ENCODE measurements at places on chromosomes 16 and 17. TPM values are rescaled to one million over a fixed set of nuclear protein-coding genes. Genes with fewer than 3 reads are reported as not detected.
A peak's percentile ranks its signal among the peaks of the same experiment; 100 is the strongest.

The WDR81 gene
- total RNA-seq: 20.5 TPM

The G6PC1 gene
- total RNA-seq: not detected

The ADCY9 gene
- 10.5 TPM for total RNA-seq

The CENPN gene
- total RNA-seq: 68.9 TPM

The GAN gene
- 11.9 TPM for total RNA-seq

The NPIPA7 gene
- 7.2 TPM for total RNA-seq

The TBC1D3I gene
- total RNA-seq: 0.81 TPM

The OTOA gene
- total RNA-seq: not detected

The ITGB4 gene
- 448 TPM for total RNA-seq

DNA sequence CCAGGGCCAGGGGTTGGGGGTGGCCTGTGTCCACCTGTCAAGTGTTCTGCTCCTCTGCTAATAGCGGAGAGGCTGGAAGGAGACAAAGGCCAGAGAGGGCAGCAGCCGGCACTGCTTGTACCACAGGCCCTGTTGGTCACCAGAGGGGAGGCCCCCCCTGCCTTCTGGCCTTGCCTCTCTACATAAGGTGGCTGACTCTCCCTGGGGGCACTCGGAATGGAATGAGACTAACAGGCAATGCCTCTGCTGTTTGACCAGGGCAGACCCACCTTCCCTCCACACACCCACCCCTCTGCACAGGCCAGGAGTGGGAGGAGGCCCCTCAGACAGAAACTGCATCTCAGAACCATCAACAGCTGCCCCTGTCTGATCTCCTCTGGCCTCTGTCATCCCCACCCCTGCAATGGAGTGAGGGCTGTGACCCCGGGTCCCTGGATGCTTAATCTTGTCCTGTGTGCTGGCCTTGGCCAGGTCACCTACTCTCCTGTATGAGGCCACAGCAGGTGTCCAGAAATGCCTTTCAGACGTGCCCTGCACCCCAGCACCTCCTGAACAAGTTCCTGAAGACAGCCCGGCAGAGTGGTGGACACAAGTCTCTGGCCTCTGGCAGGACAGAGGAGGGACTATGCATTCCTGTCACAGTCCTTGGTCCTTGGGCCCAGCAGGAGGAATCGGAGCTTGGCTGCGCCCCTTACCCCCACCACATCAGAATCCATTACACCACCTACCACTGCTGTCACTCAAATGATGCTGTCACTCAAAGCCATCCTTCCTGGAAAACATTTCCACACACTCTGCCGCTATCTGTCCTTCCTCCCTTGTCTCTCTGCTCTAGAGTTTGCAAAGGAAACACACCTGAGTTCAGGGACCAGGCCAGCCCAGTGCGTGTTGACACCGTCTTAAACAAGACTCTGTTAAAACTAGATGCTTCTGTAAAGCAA is 107.5 kb upstream of the ZNF750 start:
- no peaks in the 10 kb centered on the region for H3K27me3 ChIP-seq
- H3K4me3 ChIP-seq: no peak overlapping the region
- no peak overlapping the region for H3K27ac ChIP-seq
- H3K36me3 ChIP-seq: 0 out of 2 replicates have a peak, but pooled peaks cover 9% of the 10 kb centered on the region

DNA sequence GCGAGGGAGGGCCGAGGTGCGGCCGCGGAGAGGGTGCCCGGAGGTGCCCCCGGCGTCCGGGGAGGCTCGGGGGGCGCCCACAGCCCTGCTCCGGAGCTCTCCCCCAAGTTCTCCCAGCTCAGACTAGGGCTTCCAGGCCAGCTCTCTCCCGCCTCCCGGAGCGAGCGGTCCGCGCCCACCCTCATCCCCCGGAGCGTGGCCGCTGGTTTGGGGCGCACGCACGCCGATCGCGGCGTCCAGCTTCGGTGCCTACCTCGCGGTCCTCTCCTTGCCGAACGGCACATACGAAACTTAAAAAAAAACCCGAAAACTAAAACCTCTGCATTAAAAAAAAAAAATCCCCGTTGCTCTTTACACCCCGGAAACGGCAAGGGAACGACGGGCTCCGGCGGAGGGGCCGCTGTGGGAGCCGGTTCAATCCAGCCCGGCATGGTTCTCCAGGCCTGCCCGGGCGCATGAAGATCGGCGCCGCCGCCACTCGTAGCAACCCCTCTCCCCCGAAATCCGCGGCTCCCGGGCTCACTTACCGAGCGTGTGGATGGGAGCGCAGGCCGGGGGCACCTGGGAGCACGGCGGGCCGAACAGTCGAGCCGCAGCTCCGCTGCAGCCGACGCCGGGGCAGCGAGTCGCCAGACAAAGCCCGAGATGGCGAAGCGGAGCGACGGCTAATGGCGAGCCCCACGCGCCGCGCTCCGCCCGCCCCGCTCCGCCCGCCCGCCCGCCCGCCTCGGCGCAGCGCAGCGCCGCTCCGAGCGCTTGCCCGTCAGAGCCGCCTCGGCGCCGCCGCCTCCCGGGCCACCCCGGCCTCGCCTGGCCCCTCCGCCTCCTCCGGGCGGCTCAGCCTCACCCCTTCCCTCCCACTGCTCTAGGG is 973 bp upstream of the UBTF start:
- peak overlapping the region; percentile 6 for H3K27ac ChIP-seq
- peak overlapping the region; percentile 97 for H3K4me3 ChIP-seq
- peak; percentile 26 for DNase-seq

- no peak for DNase-seq
- no peak overlapping the region for H3K27ac ChIP-seq
- no peaks in the 10 kb centered on the region for H3K27me3 ChIP-seq
- no peak overlapping the region for H3K4me3 ChIP-seq
- no peaks in the 10 kb centered on the region for H3K36me3 ChIP-seq
- no peaks in the 10 kb centered on the region for H3K4me1 ChIP-seq
Measured at GRCh38 chr17:68973098-68973846, 18.1 kb upstream of the ABCA8 start.

- H3K27me3 ChIP-seq: no peaks in the 10 kb centered on the region
- H3K4me3 ChIP-seq: no peak overlapping the region
- H3K27ac ChIP-seq: no peak overlapping the region
- no peak for DNase-seq
- no peaks in the 10 kb centered on the region for H3K4me1 ChIP-seq
Measured at GRCh38 chr16:68065716-68066305, 19.4 kb upstream of the NFATC3 start.

DNA sequence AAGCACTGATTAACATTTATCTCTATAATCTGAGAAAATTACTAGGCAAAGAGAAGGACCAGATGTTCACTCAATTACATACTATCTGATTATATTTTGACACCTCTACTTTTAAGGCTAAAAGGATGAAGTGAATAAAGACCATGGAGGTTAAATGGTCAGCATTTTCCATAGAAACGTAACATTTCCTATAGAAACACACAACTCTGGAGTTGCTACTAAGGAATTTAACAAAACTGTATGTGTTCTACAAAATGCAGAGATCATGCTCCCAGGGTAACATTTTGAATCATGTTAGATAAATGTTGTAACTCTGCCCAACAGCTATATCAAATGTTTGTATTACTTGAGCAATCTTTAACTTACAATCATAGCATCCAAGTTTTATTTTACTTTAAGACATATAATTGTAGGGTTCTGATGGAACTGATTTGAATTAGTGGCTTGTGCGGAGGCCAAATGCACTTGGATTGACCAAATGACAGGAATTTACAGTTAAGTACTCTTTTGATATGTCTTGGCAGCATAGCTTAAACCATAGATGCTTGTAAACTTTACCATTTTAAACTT is 97.7 kb downstream of the RPGRIP1L start:
- DNase-seq: no peak
- H3K27ac ChIP-seq: no peak overlapping the region
- H3K4me3 ChIP-seq: no peak overlapping the region
- no peaks in the 10 kb centered on the region for H3K36me3 ChIP-seq

GRCh38 chr17:74552037-74552436 is 6.1 kb upstream of the CD300C start:
- no peak overlapping the region for H3K4me3 ChIP-seq
- H3K27me3 ChIP-seq: peaks cover 100% of the 10 kb centered on the region
- H3K36me3 ChIP-seq: no peaks in the 10 kb centered on the region
- no peaks in the 10 kb centered on the region for H3K4me1 ChIP-seq

- H3K4me1 ChIP-seq: no peaks in the 10 kb centered on the region
- no peaks in the 10 kb centered on the region for H3K27me3 ChIP-seq
Measured at GRCh38 chr16:54407596-54407995, 121.0 kb upstream of the IRX3 start.

- no peak overlapping the region for H3K27ac ChIP-seq
- H3K4me3 ChIP-seq: no peak overlapping the region
Measured at GRCh38 chr16:4241258-4241927, 487 bp downstream of the SRL start.

DNA sequence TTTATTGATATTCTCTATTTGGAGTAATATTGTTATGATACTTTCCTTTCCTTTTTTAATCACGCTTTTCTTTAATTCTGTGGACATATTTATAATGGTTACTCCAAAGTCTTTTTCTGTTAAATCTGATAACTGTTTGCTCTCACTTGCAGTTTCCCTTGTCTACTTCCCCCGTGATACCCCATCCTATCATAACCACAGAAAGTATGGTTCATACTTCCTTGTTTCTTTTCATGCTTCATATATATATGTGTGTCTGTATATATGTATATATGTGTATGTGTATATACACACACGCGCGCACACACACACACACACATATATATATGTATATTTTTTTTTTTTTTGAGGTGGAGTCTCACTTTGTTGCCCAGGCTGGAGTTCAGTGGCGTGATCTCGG is 23.5 kb downstream of the SPECC1 start:
- no peaks in the 10 kb centered on the region for H3K36me3 ChIP-seq
- H3K27ac ChIP-seq: no peak overlapping the region
- H3K4me3 ChIP-seq: no peak overlapping the region
- DNase-seq: no peak

DNA sequence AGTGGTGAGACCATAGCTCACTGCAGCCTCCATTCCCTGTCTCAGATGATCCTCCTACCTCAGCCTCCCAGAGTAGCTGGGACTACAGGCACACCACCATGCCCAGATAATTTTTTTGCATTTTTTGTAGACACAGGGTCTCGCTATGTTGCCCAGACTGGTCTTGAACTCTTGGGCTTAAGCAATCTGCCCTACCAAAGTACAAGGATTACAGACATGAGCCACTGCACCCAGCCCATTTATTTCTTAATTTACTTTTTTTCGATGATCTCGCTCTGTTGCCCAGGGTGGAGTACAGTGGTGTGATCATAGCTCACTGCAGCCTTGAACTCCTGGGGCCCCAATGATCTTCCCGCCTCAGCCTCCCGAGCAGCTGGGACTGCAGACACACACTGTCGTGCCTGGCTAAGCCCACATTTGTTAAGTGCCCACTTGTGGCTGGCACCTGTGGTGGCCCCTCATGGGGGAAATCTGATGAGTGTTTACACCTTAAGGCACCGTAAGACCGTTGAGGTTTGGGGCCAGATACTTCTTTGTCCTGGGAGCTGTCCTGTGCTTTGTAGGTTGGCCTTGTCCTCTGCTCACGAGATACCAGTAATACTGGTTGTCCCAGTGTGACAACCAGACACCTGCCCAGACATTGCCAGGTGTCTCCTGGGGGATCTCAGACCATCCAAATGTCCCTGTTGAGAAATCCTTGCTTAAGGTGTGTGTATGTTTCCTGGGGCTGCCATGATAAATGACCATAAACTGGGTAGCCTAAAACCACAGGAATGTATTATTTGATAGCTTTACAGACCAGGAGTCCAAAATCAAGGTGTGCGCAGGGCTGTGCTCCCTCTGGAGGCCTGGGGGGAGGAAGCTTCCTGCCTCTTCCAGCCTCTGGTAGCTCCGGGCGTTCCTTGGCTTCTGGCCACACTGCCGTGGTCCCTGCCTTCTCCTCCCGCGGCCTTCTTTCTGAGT is 141.4 kb upstream of the GSE1 start:
- peak overlapping the region; percentile 57 for H3K27ac ChIP-seq
- peaks cover 39% of the 10 kb centered on the region for H3K4me1 ChIP-seq
- peak overlapping the region; percentile 23 for H3K4me3 ChIP-seq
- DNase-seq: peak; percentile 85

DNA sequence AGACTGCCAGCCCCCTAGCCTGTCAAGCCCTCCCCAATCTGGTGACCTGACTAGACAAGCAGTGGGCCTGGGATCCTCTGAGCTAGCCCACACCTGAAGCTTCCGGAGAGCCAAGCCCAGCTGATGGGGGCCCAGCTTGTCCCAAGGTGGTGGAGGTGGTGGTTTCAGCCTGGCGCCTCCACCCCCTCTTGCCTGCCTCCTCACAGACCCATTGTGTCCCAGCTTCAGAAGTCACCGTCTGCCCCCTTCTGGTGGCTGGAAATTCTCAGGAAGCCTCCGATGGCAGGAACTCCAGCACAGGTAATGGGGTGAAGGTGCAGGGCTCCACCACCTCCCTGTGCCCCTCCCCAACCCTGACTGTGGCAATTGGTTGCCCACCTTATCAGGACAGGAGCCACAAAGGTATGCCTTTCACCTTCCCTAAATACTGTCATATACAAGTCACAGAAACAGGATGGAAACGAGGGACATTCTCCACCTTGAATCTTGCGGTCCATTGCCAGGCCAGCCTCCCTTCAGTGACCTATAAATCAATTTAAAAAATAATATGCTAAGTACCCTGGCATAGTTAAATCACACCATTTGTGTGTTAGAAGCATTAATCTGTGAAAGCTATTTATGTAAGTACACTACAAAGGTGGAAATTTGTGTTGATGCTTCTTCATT is 66.0 kb upstream of the ZNF423 start:
- H3K4me1 ChIP-seq: no peaks in the 10 kb centered on the region
- H3K36me3 ChIP-seq: no peaks in the 10 kb centered on the region
- H3K27me3 ChIP-seq: peaks cover 44% of the 10 kb centered on the region
- peak; percentile 25 for DNase-seq

DNA sequence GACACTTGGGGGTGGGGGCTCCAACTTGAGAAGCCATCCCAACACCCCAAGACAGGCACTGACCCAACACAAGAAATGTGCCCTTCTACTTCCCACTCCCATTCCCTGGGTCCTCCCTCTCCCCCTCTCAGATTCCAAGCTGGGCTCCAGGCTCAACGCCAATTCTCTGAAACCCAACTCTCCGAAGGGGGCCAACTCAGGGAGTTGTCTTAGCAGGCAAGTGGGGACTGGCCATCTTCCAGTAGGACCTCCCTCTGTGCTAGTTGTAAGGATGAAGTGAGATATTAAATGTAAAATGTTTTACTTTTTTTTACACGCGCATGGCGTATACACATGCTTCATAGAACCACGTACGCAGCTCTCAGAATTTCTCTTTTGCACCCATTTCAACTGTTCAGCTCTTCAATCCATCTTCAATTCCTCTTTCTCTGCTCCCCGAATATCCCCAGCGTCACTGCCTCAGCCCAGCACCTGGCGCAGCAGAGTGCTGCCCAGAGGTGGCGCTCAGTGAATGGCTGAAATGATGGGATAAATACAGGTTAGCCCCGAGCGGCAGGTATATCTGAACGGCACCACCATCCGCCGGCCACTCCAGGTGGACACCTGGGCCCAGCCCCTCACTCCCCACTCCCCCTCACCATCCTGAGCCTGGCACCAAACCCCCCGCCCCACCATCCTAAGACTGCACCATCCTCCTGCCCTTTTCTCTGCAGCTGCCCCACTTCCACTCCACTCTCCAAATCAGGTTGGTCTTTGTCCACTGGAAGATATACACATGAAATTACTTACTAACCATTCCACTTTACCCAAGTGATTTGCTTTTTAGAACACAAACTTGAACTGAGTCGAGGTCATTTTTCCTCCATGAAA is 43.9 kb upstream of the TNRC6C start:
- DNase-seq: no peak
- no peaks in the 10 kb centered on the region for H3K36me3 ChIP-seq
- H3K27me3 ChIP-seq: peaks cover 69% of the 10 kb centered on the region
- H3K4me1 ChIP-seq: no peaks in the 10 kb centered on the region
- H3K4me3 ChIP-seq: no peak overlapping the region

- no peaks in the 10 kb centered on the region for H3K27me3 ChIP-seq
- DNase-seq: no peak
- H3K27ac ChIP-seq: no peak overlapping the region
- H3K36me3 ChIP-seq: no peaks in the 10 kb centered on the region
Measured at GRCh38 chr17:27633312-27634025, 2.5 kb downstream of the LGALS9 start.
